ENCODE measurements at places on chromosomes 3 and 15.

- peak; percentile 37 for DNase-seq
Measured at GRCh38 chr15:50247819-50248655, 17.5 kb downstream of the HDC start.

DNA sequence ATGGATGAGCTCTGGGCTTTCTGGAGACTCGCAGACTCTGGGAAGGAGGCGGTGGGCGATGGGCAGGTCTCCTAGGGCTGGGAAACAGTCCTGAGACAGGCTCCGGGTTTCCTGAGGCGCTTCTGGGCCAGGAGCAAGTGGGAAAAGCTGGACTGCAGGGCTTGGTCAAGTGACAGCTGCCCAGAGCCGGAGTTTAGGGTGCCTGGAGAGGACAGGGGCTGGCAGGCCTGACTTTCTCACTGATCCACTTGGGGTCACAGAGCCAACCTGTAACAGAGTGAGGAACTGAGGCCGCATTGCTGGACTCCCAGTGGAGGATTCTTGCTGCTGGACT is 107.9 kb downstream of the APBA2 start:
- no peak for DNase-seq

DNA sequence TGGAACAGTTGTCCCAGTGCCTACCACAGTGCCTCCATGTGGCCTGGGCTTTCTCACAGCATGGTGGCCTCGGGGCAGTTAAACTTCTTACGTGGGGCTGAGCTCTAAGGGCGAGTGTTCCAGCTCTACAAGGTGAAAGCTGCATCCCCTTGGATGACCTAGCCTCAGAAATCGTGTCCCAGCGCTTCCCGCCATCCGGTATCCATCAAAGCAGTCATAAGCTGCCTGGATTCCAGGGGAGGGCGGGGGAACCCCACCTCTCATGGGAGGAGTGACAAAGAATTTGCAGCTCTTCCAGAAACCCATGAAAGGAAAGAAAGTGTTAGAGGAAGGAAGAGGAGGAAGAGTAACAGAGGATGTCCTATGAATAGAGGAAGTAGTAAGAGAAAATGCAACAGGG is 45.8 kb upstream of the CCDC174 start:
- no peak for DNase-seq

DNA sequence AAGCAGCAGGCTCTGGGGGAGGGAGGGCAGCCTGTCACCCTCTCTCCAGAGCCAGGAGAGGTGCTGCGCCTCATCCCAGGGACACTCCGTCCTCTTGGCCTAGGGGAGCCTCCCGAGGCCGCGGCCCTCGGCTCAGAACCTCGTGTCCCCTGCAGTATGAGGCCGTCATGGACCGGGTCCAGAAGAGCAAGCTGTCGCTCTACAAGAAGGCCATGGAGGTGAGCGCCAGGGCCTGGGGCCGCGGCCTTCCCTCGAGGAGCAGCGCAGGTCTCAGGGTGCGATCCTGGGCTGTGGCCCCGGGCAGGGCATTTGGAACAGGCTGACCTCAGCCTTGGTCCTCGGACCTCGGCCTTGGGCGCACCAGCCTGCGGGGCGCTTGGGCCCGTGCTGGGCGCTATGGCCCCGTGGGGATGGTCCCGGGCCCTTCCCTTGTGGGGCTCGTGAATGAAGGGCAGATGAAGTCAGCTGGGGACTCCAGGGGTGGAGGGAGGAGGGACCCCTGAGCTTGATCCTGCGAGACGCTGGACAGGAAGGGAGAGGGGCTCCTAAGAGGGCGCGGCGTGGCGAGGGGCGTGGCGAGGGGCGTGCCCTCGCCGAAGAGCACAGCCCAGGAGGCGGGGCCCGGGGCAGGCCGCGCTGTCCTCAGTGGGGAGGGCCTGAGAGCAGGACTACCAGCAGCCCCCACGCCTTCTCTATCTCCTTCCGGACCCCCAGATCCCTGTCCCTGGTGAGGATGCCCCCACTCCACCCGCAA is 32.9 kb downstream of the PSTPIP1 start:
- no peak for DNase-seq

DNA sequence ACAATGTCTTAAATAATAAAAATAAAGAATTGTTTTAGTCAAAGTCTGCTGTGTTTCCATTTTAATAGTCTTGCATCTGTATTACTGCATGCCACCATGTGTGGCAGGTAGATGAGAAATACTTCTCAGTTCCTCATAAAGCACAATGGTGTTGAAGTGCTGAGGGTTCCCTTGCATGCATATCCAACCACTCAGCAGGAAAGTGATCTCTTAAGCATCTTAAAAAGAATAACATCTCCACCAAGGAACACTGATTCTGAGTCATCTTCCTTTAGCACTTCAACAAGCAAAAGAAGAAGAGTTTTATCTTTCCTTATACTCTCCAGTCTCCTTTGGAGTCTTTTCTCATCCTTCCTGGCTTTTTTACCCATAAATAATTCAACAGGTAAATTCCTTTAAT is 602.0 kb downstream of the TBL1XR1 start:
- no peak for DNase-seq

DNA sequence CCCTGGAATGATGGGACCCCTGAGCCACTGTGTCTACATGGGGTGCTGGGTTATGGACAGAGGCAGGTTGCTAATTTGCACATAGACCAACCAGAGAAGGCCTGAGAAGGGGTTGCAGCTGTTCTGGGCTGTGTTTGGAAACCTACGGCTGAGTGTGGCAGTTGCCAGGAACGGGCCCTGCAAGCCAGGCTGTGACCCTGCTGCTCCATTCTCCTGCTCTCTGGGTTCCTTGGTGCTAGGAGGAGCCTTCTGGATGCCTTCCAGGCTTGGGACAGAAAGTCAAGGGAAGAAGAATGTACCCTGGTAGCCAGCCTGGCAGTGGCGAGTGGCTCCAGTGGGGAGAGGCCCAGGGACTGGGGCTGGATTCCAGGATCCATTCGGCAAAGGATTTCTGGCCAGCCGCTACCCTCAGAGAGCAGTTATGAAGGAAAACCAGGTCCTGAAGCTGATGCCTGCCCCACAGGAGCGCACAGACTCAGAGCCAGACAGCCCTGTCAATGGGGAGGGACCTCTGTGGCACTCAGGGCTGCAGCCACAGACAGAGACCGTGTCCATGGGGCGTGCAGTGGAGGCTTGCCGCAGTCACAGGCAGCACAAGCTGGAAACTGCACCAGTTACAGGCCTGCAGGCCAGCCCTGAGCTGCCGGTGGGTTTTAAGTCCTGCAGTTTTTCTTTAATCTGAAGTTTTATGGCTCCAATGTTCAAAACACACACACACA is 55.1 kb upstream of the ACAD9 start:
- no peak for DNase-seq

- no peak for DNase-seq
Measured at GRCh38 chr3:53244271-53244670, 11.6 kb downstream of the TKT start.

DNA sequence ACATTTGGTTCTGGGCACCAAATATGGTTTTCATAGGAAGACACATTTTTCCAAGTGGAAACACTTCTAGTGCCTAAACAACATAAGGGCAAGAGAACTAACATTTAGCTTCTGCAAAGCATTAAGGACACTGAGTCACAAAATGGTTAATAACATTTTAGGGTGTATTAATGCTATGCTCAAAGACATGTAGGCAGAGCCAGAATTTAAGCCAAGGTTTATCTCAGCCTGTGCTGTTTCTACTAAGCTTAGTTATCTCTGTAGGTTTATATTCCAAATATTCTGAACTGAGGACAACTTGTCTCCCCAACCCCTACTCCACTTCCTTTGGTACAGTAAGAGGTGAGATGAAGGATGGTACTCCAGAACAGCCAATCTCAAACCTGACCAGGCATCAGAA is 54.1 kb upstream of the AKAP13 start:
- DNase-seq = no peak

- DNase-seq = peak; percentile 37
Measured at GRCh38 chr15:89090791-89091626, 2.8 kb downstream of the ABHD2 start.

DNA sequence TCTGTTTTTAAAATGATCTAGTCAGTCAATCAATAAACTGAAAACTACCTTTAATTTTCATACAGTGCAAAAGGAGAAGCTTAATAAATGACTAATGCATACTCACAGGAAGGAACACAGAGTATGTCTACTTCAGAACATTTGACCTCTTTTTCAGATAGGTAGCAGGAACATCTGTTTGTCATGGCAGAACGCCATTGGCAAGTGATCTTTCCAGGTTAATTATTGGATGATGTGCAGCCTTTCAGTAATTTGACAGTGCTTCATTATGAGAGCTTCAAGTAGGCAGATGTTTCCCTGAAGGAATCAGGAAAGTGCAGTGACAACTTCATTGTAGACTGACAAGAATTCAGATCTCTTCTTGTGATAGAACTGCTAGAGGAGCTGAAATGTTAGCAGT is 325.0 kb downstream of the OTOL1 start:
- DNase-seq = no peak

DNA sequence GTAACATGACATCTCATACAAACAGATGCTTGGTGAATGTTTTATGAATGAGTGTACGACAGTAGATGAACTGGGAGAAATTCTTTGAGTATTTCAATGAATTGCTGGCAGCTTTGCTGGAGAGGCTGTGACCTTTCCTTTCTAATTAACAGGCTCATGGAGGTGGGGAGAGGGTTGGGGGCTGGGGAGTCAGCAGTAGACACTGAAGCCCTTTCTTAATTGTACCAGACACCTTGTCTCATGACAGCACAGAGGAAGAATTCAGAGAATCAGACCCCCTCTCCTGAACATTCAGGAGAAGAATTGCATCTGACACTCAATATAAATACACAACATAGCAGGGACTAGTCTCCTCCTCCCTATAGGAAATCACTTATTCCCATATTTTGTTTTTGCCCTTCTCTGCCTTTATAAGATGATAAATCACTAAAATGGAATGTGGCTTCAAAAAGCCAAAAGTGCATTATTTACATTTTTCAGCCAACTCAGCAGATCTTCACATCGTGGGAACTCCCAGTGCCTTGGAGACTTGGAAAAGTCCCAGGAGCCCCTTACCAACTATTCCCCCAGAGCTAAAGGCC is 66.2 kb upstream of the TPM1 start:
- no peak for DNase-seq

DNA sequence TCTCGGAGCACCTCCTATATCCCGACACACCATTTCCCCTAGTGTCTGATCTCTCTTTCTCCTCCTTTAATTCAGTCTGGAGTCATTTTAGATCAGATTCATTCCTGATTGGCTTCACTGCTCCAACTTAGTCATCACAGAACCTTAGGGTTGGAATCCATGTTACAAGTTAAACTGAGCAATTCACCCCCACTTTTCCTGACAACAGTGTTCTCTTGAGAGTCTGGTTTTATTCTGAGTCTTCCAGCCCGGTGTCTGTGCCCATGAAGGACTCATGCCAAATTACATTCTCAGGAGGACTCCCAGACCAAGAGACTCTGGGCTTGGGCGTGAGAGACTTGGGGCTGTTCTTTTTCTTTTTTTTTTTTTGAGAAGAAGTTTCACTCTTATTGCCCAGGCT is 57.5 kb downstream of the LPP start:
- no peak for DNase-seq

DNA sequence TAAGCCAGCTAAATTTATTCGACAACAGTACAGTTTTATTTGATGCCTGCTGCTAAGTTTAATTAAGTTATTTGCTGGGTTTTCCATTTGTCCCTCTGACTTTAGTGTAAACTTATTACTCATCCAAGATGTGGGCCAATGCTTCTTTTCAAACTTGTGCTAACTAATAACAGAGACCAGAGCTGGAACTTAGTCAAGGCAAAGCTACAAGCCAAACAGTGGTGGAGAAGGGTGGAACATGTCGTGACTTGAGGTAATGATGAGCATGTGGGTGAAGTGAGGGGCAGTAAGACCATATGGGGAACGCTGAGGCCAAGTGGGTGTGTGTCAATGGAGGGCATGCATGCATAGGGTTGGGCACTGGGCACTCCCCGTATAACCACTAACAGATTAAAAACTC is 63.9 kb downstream of the NMD3 start:
- DNase-seq = no peak

DNA sequence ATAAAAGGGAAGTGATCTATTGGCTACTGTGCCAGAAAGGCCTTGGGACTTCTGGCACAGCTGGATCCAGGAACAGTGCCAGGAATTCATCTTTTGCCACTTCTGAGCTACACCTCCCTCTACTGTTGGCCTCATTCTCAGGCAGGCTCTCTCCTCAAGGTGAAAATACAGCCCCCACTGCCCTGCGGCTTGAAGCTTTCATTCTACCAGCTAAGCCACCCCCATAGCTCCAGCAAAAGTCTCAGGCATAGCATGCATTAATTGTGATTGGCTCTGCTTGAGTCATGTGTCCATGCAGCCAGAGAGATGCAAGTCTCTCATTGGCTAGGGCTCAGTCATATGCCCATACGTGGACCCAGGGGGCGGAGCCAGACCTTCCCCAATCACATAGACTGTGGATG is 142.4 kb downstream of the TPRA1 start:
- no peak for DNase-seq

DNA sequence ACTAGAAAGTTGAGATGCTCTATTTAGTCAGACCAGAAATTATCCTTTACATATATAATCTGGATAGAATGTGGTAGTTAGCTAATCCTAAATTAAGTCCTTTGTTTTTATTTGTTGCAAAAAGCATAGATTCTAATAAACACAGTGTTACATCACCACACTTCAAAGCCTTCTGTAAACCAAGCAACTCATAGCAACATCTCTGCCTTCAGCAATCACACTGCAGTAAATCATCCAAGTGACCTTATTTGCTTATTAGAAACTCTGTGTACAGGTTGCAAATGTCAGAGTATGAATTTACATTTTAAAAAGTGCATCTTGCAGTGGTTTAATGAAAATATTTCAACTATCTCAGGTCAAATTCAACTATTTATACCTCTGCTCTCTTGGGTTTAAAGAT is 242.5 kb downstream of the GBE1 start:
- no peak for DNase-seq

- no peak for DNase-seq
Measured at GRCh38 chr3:194423317-194423716, 24.3 kb upstream of the GP5 start.

- no peak for DNase-seq
Measured at GRCh38 chr15:68054628-68055223, 611 bp downstream of the PIAS1 start.

DNA sequence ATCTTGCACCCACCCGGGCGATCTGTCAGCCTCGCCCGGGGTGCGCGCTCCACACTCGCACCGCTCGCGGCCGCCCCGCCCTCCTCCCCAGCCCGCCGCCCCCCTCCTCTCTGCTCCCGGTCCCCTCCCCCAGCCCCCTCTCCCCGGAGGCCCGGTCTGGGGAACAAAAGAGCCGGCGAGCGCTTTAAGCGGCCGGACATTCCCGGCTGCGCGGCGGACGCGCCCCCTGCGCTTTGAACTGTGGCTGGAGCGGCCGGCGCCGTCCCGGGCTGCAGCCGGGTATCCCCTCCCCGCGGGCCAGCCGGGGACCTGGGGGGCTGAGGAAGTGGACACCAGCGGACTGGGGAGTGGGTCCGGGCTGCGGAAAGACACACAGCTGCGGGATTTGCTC is at the start of gene IGDCC3:
Gene IGDCC3, minus strand, starts transcription at position 27 of the 391 bp plus-strand sequence. CDS start 214 bp downstream, outside the sequence.
- DNase-seq = no peak

GRCh38 chr15:71526060-71526820 is 284.1 kb upstream of the NR2E3 start:
- no peak for DNase-seq

DNA sequence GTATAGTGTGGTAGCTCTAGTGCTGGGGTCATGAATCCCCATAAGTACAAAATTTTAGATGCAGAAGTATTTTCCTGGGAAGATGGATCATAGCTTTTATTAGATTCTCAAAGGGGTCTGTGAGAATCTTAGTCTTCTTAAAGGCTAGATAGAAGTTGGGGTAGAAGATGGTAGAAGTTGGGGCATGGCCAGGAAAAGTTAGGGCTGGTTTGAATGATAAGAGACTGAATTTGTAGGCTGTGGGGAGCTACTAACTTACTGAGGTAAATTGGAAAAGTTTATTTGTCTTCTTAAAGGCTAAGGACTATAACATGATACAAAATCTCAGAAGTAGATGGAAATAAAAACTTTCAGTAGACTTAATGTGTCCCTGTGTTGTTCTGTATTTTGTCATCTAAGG is 1.6 kb upstream of the UBE2Q2 start:
- no peak for DNase-seq

All from stimulated activated CD4-positive, alpha-beta T cell treated with anti-CD3 and anti-CD28 coated beads, Interleukin-12 subunit alpha, Interleukin-12 subunit beta, amount 100 ng/mL, for 4 hours (primary cell).